Dorsolateral prefrontal cortex (tissue), 122 donors: ENCODE measurements at places on chromosomes 3 and 15.

DNA sequence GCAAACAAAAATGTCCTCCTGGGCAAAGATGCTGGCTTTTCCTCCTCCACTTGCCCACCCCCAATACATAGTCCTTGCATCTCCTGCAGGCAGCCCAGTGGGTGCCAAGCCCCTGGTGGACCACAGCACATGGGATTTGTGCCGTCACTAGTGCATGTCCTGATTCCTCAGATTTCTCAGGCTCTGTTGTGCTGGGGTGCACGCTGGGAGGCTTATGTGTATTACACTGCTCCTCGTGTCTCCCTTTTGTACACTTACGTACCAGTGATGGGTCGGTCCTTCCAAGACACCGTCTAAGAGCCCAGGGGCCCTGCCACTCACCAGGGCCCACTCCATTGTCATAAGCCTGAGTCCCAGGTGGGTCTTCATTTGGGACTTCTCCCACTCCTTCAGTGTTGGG is 70.1 kb downstream of the PLXNA1 start:
- no peak for DNase-seq

- DNase-seq = no peak
Observed at GRCh38 chr3:156665291-156665690, 9.1 kb upstream of the TIPARP start.

DNA sequence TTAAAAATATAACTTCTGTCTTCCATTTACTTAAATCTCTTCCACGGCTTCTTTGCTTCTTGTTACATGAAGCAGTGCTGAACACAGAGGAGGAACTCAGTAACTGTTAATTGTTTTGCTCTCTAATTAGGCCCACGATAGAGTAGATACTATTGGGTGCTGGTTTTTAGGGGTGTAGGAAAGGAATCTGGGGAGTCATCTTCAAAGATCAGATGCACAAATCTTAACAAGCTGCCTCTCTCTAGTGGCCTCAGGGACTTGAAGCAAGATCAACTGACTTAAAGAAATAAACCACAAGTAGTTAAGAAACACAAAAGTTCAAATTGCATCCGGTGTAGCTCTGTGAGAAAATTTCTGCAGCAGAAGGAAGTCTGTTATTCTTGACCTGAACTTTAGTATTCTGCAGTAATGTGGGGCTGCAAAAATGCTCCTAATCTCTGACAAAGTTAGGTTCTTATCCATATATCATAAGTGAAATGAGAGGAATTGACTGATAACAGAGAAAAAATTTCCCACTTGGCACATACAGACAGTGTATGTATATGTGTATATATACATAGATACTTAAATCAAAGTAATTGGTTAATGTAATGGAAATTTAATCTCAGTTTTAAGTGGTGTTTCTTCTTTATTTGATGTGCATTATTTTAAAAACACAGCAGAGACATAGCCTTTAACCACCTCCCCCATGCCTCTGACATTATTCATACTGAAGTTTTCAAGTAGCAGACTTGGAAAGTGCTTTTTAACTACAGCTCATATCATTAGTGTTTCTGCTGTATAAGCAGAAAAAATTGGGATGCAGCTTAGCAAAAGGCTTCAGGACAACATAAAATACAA is 51.8 kb downstream of the CHST2 start:
- no peak for DNase-seq

DNA sequence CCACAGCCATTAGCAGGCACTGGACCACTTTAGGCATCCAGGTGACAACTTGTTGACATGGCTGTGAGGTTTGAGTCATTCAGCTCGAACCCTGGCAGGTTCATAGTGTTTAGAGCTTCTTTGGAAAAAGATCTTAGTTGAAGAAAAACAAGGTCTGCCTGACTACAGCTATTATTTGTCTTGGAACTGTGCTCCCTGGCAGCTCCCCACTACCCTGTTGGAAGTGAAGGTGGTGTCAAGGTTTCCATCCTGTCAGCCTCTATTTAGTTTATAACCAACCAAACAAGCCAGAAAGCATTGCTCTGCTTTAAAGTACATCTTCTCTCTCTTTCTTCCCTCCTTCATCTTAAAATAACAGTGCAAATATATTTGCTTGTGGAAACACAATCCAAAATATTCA is 56.8 kb downstream of the KAT2B start:
- DNase-seq = no peak

GRCh38 chr3:120049881-120050539 is 44.2 kb downstream of the GSK3B start:
- no peak for DNase-seq

- DNase-seq = no peak
Observed at GRCh38 chr15:77023576-77024272, 28.8 kb downstream of the PSTPIP1 start.

DNA sequence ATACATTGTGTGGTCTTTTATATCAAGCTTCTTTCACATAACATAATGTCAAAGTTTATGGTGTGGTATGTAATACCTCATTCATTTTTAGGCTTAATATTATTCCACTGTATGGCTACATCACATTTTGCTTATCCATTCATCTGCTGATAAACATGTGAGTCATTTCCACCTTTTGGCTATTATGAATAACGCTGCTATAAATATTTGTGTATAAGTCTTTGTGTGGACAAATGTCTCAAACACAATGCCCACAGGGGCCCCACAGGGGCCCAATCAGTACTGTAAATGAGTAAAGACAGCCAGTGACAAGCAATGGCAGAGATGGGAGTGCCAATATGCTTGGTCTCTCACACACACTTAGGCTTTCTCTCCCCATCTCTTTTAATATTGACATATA is 54.2 kb downstream of the PIK3R4 start:
- DNase-seq = no peak

DNA sequence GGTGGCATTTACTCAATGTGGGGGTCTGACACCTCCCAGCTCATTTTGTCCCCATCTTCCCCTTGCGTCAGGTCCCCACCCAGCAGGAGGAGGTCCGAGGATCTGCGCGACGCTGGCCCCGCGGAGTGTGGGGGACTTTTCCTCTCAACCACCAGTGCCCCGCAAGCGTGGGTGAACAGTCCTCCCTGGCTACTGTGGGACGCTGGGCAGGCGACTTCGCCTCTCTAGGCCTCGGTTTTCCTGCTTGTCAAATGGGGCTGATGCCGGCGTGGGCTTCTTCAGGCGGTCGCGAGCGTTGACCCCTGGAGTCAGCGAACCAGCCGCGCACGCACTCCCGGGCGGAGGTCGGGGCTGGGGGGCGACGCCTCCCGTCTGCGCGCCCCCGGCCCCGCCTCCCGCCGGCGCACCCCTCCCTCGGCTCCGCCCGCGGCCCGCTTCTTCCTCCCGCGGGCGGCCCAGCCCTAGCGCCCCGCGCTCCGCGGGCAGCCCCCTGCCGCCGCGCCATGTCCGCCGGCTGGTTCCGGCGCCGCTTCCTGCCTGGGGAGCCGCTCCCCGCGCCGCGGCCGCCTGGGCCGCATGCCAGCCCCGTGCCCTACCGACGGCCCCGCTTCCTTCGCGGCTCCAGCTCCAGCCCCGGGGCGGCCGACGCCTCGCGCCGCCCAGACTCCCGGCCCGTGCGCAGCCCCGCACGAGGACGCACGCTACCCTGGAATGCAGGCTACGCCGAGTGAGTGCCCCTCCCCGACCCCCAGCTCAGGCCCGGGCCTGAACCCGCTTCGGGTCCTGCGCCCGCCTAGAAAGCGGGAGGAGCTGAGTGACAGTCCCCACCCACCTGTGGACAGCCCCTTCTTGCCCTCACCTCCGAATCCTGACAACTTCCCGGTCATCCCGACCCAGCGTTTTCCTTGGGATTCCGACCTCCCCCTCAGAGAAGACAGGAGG is at the start of gene PPM1M:
Gene PPM1M, plus strand, starts transcription at position 438 of the 942 bp plus-strand sequence. Its CDS starts 66 bp downstream, at position 504.
- DNase-seq = no peak

DNA sequence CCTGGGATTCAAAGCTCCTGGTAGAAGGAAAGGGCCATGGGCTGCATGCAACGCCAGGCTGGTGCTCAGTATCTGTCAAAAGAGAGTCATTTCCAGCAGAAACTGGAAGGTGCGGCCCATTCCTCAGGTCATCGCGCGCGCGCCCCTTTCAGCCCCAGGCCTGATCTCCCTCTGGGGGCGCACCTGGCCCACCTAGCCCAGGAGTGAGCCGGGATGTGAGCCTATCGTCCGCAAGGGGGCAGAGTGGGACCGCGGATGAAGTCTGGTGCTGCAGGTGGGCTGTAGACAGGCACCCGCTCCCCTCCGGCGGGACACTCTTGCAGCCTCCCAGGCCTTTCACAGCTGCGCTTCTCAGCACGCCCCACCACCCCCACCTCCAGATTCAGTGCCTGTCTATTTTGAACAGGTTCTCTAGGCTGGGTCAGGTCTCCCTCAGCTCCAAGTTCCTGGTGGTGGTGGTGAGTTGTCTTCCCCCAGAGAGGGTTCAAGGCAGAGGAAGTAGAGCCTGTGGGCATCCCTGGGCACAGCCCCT is 5.8 kb upstream of the RPL29 start:
- DNase-seq = peak; percentile 73

DNA sequence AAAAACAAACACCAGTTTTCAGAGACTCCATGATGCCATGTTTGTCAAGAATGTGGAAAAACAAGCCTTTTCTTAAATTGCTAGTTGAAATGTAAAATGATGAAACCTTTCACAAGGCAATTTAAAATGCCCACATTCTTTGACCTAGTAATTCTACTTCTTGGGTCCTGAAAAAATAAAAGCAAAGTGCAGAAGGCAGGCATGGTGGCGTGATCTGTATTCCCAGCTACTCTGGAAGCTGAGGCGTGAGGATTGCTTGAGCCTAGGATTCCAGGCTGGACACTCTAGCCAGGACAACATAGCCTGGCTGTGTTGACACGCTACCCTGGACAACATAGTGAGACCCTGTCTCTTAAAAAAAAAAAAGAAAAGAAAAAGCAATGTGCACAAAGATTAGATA is 4.3 kb upstream of the MORF4L1 start:
- no peak for DNase-seq

DNA sequence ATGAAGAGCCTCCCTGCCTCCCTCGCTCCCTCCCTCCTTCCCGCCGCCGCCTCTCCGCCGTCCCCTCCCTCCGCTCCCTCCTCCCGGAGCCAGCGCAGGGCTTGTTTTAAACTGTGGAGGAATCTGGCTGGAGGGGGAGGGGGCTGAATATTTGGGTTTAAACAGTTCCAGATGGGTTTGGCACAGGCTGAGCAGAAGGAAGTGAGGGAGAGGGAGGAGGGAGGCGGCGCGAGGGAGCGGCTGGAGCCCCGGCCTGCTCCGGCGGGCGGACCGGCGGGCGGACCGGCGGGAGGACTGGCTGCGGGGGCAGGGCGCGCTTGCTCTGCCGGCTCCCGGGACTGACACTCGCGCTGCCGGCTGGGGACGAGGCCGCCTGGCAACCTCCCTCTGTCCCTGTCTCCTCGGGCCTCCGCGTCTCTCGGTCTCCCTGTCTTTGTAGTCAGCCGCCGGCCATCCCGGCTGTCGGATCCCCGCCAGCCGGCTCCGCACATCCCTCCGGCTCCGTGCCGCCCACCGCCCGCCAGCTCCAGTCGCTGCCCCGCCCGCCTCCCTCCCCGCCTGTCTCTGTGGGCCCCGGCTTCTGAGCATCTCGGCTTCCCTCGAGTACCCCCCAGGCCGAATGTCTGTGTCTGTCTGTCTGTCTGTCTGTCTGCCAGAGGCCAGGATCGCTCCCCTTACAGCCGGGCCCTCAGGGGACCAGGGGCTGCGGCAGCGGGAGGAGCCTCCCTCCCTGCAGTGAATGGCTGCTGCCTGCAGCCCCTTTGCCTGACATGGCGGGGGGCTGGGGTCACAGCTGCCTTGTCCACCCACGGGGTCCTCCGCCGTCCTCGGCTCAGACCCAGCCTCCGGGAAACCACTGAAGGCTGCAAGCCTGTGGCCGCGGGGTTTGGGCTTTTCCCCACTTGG is 7.6 kb downstream of the EPHB3 start:
- peak; percentile 71 for DNase-seq

GRCh38 chr3:170043506-170043905 is 5.7 kb downstream of the GPR160 start:
- DNase-seq = no peak

DNA sequence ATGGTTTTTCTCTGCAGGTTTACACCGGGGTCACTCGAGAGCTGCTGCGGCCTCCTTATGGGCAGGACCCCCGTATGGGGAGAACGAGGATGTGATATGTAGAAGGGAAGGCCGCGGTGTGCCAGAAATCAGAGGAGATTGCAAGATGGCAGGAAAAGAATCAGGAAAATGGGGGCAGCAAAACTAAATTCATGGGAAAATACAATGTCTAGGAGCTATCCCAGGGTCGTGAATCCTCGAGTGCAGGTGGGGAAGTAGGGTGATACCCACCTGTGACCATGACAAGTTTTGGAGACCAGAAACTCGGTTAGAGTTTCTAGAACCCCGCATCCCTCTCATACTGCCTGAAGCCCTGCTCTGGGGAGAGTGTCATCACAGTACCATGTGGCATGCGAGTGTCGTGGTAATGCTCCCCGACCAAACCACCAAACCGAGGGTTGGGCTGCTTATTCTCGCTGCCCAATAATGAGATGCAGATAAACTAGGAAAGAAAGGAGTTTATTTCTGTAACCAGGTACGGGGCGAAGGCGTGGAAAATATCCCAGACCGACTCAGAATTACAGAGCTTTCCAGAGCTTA is 781 bp downstream of the TRNT1 start:
- no peak for DNase-seq

- no peak for DNase-seq
Observed at GRCh38 chr3:55859305-55859704, 372.2 kb upstream of the WNT5A start.

DNA sequence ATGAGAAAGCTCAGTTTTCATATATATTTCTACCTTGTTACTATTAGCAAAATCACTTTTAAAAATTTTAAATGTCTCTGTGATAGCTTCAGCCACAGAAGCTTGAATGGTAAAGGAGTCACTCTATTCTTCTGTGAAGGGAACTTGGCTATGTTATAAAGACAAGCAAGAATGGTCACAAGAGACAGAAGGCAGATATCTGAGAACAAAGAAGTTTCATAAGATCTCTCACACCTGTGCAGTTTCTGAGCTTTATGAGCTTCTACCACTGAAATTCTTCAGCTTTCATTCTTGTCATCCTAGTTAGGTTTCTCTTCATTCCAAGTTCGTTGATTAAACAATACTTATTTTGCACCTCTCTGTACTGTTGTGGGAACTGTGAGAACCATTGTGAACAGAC is 853.4 kb downstream of the IGSF11 start:
- no peak for DNase-seq

DNA sequence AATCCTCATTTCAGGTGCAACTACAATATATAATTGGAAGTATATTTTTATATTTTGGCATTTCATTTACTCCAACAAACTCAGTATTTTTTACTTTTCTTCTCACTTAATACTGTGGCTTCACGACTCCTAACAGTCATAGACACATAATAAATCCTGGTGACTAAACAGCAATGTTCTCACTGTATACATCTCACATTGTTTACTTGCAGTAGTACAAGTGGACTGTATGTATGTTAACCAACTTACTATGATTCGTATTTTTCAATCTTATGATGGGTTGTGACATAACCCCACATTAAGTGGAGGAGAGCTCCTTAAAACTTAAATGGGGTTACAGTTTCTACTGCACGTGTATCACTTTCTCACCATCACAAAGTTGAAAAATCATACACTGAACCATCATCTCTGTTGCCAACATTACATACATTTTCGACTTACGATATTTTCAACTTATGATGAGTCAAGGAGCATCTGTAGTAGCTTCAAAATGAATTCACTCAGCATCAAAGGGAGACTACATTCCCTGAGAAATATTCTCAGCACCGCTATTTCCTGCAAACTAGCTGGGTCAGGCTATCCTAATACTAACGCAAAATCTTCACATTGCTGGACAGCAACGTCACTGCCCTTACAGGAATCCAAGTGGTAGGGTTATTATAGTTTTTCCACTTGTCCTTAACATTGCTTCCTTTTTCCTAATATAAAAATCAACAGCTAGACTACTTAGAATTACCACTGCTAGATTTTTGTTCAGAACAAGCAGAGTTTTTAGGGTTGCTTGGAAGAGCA is 7.3 kb downstream of the ADAM10 start:
- no peak for DNase-seq

GRCh38 chr3:195040094-195040493 is 230.9 kb downstream of the XXYLT1 start:
- DNase-seq = no peak
